ENCODE measurements at places on chromosomes 3 and 15. TPM values are rescaled to one million over a fixed set of nuclear protein-coding genes. Genes with fewer than 3 reads are reported as not detected.

The RNU5B-1 gene
- not detected for total RNA-seq

The HTD2 gene
- 13.5 TPM for total RNA-seq

The RPL22L1 gene
- total RNA-seq = 492 TPM

The CCR2 gene
- not detected for total RNA-seq

The ZIC4 gene
- not detected for total RNA-seq

DNA sequence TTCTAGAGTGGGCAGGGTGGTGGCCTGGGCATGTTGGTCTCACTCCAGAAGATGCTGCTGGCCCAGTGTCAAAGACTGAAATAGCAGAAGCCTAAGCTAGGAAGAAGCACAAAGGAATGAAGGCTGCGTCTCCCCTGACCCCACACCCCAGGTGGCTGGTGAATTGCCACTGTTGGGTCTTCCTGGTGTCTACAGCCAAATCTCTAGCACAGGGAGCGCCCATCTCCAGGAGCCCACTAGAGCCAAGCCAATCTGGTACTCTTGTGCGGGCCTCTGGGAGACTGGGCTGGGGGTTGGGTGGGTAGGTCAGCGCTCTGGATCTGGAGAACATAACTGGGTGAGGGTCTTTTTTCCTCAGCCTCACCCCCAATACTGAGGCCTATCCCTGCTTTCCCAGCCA lies 894 bp downstream of the TUSC2 start:
- no peak for DNase-seq

GRCh38 chr3:25036633-25037032 lies 391.4 kb upstream of the RARB start:
- DNase-seq = no peak

- DNase-seq = no peak
These were observed 2.1 kb downstream of the SH3GL3 start for GRCh38 chr15:83449250-83449671.

DNA sequence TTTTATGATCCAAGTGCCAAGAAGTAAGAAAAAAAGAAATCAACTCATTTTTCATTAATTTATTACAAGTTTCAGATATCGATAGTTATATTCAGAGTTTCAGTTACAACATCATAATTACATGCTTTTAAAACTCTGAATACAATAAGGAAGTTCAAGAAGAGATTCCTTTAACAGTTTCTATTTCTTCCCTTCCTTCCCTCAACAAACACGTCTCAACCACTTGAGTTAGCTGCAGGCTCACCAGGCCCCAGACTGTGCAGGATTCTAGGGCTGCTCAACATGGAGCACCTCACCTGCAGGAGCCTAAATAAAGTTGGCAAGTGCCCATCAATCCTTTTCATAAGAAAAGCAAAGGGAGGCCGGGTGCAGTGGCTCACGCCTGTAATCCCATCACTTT lies 79.2 kb upstream of the FNDC3B start:
- DNase-seq = no peak

- no peak for DNase-seq
These were observed 7.5 kb downstream of the PLIN1 start for GRCh38 chr15:89671687-89672086.

GRCh38 chr3:63922491-63923199 lies 10.5 kb upstream of the SCAANT1 start:
- no peak for DNase-seq

DNA sequence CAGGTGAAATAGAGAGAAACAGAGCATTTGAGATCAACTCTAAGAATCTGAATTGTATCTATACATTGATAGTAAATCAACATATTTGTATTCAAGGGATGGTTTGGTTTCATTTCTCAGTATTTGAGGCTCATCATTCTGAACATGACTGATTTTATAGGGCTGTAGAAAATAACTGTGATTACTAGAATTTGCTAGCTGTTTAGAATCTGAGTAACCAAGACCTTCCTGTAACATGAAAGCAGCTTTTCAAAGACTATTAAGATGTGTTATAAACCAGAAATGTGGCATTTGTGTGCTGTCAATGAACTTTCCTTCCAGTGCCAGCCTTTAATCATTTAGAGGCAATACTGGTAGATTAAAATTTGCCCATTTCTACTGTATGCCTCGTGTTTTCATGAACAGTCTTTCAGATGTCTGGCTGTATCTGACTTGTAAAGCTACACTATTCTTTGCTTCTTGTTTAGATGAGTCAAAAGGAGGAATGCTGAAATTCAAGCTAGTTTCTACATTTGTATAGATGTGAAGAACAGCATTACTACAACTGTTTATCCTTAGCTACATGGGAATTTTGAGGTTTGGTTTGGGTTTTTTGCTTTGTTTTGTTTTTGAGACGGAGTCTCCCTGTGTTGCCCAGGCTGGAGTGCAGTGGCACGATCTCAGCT lies 137.3 kb upstream of the BHLHE40 start:
- no peak for DNase-seq

GRCh38 chr15:55402707-55403106 lies 5.5 kb downstream of the CCPG1 start:
- DNase-seq = no peak

- DNase-seq = no peak
These were observed 570 bp downstream of the SACM1L start for GRCh38 chr3:45689787-45690145.

GRCh38 chr3:179666030-179666429 lies 13.2 kb downstream of the USP13 start:
- DNase-seq = no peak

DNA sequence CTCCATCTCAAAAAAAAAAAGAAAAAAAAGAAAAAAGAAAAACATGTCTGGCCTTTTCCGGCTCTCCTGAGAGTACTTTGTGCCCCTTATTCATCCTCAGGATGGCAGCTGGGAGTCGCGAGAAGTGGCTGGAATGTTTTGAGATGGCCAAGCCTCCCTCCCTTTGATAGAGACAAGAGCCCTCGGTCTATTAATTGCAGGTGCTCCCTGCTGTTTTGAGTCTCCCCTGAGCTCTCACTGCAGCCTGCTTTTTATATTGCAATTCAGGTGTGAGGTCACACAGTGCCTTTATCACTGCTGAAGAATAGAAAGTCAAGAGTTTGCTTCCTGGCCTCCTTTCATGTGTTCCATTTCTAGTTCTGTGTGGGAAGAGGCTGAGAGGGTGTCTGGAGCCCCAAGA lies 10.9 kb downstream of the CA12 start:
- no peak for DNase-seq

GRCh38 chr15:84944311-84944710 lies 37.3 kb upstream of the PDE8A start:
- DNase-seq = no peak

DNA sequence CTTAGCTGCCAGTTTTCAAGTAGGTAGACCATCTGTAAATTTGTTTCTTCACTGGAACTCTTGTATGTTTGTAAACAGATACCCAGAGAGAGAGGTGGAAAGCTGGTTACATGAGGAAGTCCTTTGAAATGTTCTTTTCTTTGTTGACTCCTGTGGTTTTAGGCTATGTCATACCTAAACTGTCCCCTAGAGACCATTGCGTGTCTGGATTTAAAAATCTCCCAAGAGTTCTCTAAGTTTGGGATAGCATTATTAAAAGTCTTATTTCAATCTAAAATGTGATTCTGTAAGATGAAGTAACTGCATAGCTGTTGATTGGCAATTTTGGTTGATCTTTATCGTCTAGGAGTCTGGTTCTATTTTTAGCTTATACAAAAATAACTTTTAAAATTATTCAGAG lies 127.2 kb downstream of the GHSR start:
- no peak for DNase-seq

DNA sequence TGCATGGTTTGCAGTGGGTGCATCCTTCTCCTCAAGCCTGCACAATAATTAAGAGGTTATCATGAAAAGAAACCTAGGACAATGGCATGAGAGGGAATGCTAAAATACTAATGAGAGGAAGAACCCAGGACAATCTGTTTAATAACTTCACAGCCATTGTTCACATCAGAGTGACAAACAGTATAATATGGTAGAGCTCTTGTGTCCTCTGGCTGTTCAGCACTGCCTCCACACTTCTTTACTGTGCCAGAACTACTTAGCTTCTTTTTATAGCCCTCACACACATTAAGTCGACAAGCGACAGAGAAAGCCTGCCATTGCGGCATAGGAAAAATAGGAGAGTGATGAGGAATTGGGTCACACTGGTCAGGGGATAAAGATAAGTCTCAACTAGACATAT lies 65.0 kb upstream of the MEIS2 start:
- DNase-seq = no peak

DNA sequence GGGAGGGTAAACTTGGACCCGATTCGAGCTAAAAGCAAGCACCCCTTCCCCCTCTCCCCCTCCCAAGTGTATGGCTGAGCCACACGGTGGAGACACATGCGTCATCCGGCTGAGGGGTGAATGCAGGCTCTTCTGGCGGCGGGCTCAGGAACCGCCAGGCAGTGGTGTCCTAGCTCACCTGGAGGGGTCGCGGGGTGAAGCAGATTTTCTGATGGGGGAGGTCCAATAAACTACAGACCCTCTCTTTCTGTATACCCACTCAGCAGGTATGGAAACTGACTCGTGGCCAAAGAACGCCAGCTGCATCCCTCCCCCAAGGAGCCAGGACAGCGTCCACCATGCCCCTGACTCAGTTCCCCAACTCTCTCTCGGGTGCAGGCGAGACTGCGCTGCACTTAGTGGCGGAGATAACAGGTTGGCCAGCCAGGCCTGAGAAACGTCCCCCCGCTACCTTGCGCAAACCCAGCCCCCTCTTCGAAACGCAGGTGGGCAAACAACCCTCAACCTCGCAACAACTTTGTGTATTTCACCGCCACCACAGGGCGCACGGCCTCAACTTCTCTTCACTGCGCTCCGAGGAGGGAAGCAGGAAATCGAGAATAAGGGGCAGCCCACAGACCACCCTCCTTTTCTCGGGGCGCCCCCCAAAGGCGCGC lies 1.3 kb downstream of the MAGI1 start:
- DNase-seq = no peak

GRCh38 chr15:90234096-90234988 lies at the start of gene GDPGP1:
TSS of gene GDPGP1 (plus strand) at chr15:90234209. CDS start at chr15:90240909, 6,700 bp downstream.
- no peak for DNase-seq

DNA sequence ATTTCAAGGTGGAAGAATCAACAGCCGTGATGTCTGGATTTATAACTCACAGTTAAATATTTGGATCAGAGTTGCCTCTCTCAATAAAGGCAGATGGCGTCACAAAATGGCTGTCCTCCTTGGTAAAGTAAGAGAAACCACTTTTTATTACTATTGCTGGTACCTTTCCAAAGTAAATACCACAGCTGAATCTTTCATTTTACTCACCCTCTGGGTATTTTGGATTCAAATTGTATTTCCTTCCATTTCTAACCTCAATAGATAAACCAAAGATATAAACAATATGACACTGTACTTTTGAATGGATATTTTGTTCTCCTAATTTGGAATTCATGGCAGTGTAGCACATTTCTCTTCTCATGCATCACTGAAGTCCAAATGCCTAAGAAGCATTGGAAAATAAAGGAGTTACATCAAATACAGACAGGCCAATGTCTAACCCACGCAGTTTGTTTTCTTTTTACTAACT lies 29.5 kb downstream of the KLHL24 start:
- no peak for DNase-seq

Data from HCT116 (cell line).